ENCODE measurements at places on chromosomes 5 and 9.

- no peak for DNase-seq
Measured at GRCh38 chr9:83992407-83992806, 11.8 kb downstream of the RMI1 start.

- DNase-seq, result no peak
Measured at GRCh38 chr5:121027636-121028035, 563.5 kb downstream of the PRR16 start.

DNA sequence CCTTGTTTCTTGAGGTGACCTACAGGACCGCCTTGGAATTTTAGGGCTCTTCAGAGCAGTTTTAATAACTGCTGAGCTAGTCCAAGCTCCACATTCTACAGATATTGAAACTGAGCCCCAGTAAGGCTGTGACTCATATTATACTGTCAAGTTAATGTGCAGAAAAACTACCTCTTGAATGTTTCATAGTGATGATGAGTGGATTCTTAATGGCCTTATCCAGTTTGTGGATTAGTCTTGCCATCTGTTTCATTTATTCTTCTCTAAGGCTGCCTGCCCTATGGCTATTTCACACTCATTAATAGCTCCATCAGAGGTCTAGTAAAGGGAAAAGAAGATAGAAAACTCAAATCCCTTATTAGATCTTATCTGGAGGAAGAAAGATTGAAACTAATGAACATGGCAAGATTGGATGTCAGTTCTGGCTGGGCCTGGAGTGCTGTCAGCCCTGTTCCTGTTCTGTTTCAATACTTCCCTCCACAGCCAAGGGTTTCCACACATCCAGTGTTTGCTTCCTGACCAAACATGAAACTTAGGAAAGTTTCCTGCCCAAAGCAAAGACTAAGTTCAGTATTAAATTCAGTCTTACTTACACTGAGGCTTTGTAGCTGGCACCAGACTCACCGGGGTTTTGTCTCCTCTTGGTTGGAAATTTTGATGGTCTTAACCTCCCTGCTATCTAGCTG, 215.6 kb upstream of the DMAC1 start:
- no peak for DNase-seq

DNA sequence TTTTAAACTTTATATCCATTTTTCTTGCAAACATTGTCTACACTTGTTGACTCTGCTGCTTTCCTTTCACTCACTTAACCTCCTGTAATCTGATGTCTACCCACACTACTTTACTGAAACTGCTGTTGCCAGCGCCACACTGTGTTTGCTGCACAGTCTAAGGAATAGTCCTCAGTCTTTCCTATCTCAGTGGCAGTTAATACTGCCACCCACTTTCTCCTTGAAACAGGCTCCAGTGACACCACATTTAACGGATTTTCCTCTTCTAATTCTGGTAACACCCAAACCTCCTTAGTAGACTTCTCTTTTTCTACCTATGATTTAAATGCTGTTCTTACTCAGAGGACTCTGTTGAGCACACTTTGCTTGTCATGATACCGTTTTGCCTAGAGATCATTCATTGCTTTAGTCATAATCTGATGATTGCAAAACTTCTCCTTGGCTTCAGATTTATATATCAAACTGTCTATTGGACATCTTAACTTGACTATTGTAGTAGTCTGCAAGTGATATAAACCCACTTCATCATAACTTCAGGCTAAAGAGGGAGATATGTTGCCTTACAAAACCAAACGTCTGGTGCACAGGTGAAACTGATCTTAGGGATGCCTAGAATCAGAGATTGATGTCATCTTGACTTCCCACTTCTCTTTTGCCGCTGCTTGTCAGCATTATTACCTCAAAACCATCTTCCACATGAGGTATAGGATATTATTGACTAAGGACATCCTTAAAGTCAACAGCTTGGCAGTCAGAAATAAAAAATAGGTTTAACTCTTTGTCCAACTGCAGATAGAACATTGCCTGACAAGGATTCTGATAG, 94.1 kb downstream of the CDC42SE2 start:
- no peak for DNase-seq

DNA sequence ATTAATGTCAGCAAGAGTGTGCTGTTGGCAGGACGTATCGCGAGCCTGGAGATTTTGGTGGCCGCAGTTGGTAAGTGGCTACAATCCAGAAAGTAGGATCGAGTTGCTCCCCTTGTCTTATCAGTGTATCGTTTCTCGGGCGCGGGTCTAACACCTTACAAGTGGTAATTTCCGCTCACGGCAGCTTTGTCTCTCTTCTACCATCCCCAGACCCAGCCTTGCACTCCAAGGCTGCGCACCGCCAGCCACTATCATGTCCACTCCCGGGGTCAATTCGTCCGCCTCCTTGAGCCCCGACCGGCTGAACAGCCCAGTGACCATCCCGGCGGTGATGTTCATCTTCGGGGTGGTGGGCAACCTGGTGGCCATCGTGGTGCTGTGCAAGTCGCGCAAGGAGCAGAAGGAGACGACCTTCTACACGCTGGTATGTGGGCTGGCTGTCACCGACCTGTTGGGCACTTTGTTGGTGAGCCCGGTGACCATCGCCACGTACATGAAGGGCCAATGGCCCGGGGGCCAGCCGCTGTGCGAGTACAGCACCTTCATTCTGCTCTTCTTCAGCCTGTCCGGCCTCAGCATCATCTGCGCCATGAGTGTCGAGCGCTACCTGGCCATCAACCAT, 1.1 kb downstream of the PTGER4 start:
- DNase-seq, result no peak

DNA sequence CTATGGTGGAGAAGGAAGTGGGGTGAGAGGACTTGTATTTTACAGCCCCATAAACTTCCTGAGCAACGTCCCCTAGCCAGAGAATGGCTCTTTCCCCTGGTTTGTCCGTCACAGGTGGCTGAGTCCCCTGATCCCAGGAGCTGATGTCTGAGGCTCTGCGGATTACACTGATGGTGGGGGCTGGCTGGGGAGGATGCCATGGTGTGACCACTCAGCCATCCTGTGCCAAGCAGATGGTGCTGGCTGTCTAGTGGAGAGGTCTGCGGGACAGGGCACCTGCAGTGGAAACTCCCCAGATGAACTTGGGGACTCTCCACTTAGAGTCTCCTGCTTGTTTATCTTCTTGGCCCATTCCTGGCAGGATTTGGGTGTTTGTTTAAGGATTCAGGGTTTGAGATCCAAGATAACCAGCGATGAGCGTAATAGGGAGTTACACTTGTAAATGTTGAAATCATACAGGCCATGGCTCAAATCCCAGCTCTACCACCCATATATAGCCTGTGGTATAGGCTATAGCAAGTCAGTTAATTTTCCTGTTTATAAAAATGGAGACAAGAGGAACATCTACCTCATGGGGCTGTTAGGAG, 4.7 kb upstream of the PTGS1 start:
- no peak for DNase-seq

DNA sequence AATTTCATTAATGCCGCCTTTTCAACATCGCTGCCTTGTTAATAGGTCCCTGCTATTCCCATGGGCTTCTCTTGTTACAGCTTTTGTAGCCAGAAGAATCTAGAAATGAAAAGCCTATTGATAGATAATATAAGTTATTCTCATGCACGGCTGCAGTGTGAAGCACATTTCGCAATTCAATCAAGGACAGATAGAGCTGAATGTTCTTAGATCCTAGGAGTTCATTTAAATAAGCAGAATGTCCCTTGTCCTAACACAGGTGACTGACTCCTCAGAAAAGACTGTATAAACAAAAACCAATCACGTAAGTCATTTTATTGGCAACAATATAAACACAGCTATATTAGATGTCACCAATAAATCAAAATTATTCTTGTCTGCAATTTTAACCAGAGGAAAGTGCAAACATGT, 9.4 kb downstream of the GLIS3 start:
- DNase-seq, result no peak

- DNase-seq, result no peak
Measured at GRCh38 chr9:122929796-122930354, 1.4 kb downstream of the ZBTB26 start.

DNA sequence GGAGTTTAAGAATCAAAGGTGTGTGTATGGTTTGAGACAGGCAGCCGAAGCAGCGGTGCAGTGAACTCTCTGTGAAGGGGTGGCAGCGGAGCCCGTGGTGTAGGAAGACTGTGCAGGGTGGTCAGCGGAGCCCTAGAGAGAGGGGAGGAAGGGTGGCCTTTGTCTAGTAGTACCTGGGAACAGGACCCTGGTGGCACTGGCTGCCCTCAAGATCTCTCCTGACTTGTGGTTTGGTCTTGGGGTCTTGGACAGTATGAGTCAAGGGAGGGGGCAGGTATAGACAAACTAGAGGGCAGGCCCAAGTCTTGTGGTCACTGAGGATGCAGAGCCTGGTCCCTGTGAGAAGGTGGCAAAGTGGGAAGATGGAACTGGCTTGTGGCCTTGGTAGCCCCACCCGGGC, 7.1 kb upstream of the NKX2-5 start:
- no peak for DNase-seq

DNA sequence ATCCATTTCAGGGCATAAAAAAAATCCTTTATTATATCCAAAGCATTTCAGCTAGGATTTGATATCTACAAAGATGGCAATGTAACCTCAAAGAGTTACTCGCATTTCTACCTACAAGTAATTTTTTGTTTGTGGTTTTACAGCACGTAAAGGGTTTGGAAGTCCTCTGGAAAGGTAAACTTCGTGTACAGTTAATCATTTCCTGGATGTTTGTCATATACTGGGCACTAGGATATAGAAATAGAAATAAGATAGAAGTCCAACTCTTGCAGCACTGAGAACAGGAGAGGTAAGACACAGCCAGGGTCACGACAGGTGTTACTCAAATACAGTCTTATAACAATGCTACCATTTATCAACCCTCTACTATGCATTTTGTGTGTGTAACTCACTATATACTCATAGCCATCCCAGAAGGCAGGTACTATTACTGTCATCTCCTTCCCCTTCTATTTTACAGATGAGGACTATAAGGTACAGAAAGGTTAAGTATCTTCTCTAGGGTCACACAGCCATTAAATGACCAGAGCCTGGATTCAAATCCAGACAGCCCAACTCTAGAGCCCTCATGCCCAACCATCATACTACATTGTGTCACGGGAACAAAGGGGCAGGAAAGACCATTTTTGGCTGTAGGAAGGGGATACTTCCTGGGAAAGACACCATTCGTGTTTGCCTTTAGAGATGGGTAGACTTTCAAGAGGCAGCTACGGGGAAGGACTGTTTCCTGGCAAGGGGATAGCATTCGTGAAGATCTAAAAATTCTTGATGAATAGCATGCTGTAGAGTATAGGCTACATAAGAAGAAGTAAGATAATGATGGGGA, 19.0 kb downstream of the NDUFA8 start:
- no peak for DNase-seq

GRCh38 chr5:67680099-67680498, 483.5 kb upstream of the CD180 start:
- DNase-seq, result no peak

DNA sequence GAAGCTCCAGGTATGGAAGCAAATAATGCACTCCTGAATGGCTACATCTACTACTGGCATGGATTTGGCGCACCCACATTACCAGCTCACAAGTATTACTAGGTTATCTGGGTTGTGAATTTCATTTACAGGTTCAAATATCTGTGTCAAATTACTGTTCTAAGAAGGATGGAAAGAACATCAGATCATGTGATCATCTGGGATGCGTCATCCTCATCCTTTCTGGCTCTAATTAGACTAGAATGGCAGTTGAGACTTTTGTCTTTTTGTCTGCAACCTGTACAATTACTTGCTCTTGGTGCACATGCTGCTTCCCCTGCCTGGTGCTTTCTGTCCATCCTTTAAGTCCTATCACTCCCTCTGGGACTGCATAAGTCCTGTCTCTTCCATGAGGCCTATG, 64.1 kb downstream of the PJA2 start:
- no peak for DNase-seq

GRCh38 chr5:91126448-91126847, 256.7 kb downstream of the ARRDC3 start:
- no peak for DNase-seq

DNA sequence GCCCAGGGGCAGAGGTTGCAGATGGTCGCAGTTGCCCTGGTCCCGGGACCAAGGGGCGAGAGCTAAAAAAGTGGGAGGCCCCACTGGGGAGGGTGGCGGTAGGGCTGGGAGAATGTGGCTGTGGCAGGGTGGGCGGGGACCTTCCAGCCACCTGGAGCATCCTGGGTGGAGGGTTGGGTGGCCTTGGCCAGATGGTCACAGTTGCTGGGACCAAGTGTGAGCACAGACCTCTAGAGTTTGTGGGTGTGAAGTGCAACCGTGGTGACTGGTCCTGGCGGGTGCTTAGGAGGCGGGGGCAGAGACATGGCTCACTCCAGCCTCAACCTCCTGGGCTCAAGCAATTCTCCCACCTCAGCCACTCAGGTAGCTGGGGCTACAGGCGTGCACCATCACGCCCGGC, 5.7 kb upstream of the TRAF2 start:
- no peak for DNase-seq

All from activated CD4-positive, CD25-positive, alpha-beta regulatory T cell (primary cell).